ENCODE measurements at places on chromosomes 6 and 20. TPM values are rescaled to one million over a fixed set of nuclear protein-coding genes. Genes with fewer than 3 reads are reported as not detected.
A peak's percentile ranks its signal among the peaks of the same experiment; 100 is the strongest.

DNA sequence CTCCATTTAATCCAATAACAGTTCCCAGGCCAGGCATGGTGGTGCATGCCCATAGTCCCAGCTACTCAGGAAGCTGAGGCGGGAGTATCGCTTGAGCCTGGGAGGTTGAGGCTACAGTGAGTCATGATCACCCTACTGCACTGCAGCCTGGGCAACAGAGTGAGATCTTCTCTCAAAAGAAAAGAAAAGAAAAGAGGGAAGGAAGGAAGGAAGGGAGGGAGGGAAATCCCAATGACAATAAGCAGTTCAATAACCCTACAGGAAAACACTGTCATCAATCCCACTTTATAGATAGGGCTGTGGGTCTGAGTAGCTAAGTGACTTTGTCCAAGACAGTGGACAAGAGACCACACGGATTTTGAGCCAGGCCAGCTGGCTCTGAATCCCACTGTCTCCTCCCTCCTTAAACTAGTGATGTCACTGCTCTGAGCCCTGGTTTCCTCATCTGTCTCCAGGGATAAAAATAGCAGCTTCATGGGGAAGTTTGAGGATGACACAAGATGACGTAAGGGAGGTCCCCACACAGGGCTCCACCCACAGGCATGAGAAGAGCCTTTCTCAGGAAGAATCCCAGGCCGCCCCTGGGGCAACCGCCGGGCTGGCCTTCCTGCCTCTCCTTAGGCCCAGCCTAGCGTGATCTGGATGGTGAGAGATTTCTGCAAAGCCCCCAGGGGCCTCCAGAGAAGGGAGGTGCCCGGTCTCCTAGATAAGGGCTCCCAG, 7.2 kb upstream of the TRIB3 start:
- no peak overlapping the region for H3K27ac ChIP-seq
- no peaks in the 10 kb centered on the region for H3K4me1 ChIP-seq
- H3K4me3 ChIP-seq: no peak overlapping the region
- H3K36me3 ChIP-seq: no peaks in the 10 kb centered on the region

DNA sequence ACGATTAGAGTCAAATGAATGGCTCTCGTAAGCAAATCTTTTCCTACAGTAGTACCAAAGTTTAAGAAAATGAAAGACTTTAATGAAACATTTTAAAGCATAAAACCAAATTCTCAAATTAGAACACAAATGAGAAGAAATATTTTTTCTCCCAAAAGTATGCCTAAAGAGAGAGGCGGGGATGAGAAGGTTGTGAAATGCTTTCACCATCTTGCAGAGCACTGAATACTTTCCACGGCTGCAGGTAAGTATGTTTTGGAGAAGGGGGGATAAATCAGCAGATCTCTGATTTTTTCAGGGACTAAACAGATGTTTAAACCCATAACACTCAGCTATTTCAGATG, 277.1 kb downstream of the ADGB start:
- H3K27ac ChIP-seq: no peak overlapping the region
- no peaks in the 10 kb centered on the region for H3K4me1 ChIP-seq
- H3K36me3 ChIP-seq: no peaks in the 10 kb centered on the region
- DNase-seq: no peak
- no peaks in the 10 kb centered on the region for H3K27me3 ChIP-seq

DNA sequence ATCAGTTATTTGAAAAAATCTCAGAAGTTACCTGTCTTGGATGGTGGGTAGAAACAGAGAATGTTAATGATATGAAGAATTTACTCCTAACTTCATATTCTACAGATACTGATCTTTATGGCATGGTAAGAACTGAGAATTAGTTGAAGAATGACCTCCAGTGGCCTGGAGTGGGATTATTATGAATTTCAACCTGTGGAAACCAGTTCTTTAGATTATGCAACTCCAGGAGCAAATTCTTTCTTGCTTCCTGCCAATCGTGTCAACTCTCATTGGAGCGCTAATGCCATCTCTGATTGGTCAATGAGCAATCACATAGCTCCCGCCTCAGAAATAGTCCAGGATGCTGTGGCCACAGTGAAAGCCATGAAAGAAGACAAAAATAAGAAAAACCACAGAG, 40.6 kb downstream of the LYRM2 start:
- no peaks in the 10 kb centered on the region for H3K27me3 ChIP-seq
- no peaks in the 10 kb centered on the region for H3K36me3 ChIP-seq
- H3K4me3 ChIP-seq: no peak overlapping the region
- DNase-seq: no peak

GRCh38 chr6:3383525-3383924, 73.3 kb downstream of the SLC22A23 start:
- no peak for DNase-seq
- H3K27me3 ChIP-seq: no peaks in the 10 kb centered on the region
- no peak overlapping the region for H3K27ac ChIP-seq
- H3K4me3 ChIP-seq: no peak overlapping the region
- no peaks in the 10 kb centered on the region for H3K36me3 ChIP-seq

- H3K4me1 ChIP-seq: peaks cover 5% of the 10 kb centered on the region
- no peaks in the 10 kb centered on the region for H3K27me3 ChIP-seq
- no peak overlapping the region for H3K4me3 ChIP-seq
- peak; percentile 57 for DNase-seq
- peak overlapping the region; percentile 80 for H3K27ac ChIP-seq
Measured at GRCh38 chr6:111759836-111760785, 113.1 kb downstream of the FYN start.

DNA sequence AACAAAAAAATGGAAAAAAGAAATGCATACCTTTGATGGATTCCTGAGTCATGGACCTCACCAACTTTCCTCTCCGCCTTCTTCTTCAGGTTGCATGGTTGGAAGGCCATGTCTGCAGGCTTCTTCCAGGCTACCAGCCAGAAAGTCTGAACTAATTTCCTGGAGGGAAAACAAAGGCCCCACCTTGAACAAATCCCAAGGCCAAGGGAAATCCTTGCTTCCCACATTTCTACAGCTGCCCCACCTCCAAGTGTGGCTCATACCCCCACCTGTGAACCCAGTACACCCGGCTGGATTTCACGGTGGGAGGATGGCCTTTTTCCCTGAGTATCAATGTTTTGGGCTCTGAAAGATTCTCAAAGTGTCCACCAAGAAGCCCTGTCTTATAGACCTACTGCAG, 22.4 kb downstream of the IL17A start:
- H3K4me1 ChIP-seq: no peaks in the 10 kb centered on the region
- H3K27ac ChIP-seq: no peak overlapping the region
- no peak overlapping the region for H3K4me3 ChIP-seq
- H3K27me3 ChIP-seq: no peaks in the 10 kb centered on the region

DNA sequence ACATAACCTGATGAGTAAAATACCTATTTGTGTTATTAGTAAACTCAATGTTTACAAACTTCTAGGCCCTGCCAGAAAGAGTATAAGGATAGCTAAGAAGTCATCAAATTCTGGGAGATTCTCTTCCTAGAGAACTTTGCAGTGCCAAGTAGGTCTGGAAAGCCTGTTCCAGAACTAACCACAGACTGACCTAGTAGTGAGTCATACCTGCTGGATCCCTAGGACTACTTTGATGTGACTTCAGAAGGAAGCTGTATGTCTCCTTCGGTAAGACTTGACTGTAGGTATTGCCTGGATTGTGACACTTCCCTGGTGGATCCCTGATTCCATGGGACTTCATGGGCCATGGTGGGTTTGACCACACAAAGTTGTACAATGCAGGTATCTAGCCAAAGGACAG, 131.7 kb downstream of the DNAH8 start:
- no peaks in the 10 kb centered on the region for H3K27me3 ChIP-seq
- no peak overlapping the region for H3K4me3 ChIP-seq
- H3K27ac ChIP-seq: no peak overlapping the region

DNA sequence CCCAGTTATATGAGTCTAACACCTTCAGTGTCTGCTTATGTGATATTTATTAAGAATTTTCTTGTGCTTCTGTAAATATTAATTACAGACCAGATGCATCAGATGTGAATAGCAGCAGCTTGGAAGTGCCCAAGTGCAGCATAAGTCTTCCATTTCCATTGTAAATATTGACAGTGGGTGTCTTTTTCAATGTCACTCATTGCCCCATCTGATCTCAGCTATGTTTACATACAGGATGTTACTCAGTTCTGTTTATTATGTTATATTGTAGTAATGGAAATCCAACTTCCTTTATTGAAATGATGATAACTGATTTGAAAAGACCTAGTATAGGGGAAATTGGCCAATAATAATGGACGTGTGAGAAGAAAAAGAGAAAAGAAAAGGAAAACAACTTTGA, 296.7 kb downstream of the SAMD5 start:
- no peaks in the 10 kb centered on the region for H3K4me1 ChIP-seq
- no peaks in the 10 kb centered on the region for H3K27me3 ChIP-seq
- H3K27ac ChIP-seq: no peak overlapping the region
- H3K4me3 ChIP-seq: no peak overlapping the region
- no peaks in the 10 kb centered on the region for H3K36me3 ChIP-seq

- H3K27me3 ChIP-seq: no peaks in the 10 kb centered on the region
- no peak overlapping the region for H3K27ac ChIP-seq
- no peaks in the 10 kb centered on the region for H3K4me1 ChIP-seq
- H3K4me3 ChIP-seq: no peak overlapping the region
- DNase-seq: no peak
Measured at GRCh38 chr6:90859612-90860011, 272.7 kb upstream of the MAP3K7 start.

- no peaks in the 10 kb centered on the region for H3K4me1 ChIP-seq
- H3K36me3 ChIP-seq: no peaks in the 10 kb centered on the region
- no peak overlapping the region for H3K4me3 ChIP-seq
- DNase-seq: no peak
- no peak overlapping the region for H3K27ac ChIP-seq
Measured at GRCh38 chr6:7100753-7101081, 7.0 kb upstream of the RREB1 start.

- H3K27me3 ChIP-seq: no peaks in the 10 kb centered on the region
- H3K4me1 ChIP-seq: no peaks in the 10 kb centered on the region
- DNase-seq: no peak
- no peaks in the 10 kb centered on the region for H3K36me3 ChIP-seq
- H3K4me3 ChIP-seq: no peak overlapping the region
- no peak overlapping the region for H3K27ac ChIP-seq
Measured at GRCh38 chr6:166989427-166990032, 9.7 kb upstream of the CEP43 start.

Gene SUMO4
- total RNA-seq: not detected

Gene SIRPB1
- total RNA-seq: 3.2 TPM

Gene TUBB2B
- total RNA-seq: 4.3 TPM

All from uterus (tissue), 4 donors.